ENCODE measurements at places on chromosomes 6 and 20.

GRCh38 chr6:24694198-24694597 is 24.8 kb downstream of the C6orf62 start:
- DNase-seq, result no peak

DNA sequence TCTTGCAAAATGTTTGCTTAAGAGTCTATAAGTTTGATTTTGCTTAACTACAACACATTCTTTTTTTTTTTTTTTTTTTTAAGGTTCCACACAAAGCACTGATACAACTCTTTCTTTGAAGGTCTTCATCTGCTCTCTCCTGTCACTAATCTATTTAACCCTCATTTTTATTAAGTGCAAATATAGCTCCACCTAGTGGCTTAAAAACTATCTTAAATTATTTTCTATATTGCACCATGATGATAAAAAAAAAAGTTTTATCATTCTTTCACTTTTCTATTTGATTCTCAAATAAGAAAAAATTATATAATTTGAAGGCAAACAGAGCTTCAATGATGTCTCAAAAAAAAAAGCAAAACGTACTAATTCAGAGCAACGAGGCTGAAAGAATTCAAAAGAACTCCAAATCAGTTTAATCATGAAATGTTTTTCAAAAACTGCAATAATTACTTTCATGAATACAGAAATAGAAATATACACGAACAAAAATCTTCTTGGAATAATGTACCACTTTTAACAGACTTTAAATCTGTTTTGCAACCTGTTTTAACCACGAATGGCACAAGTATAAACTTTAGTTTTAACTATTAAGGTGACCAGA is 12.8 kb downstream of the ESF1 start:
- DNase-seq, result no peak

DNA sequence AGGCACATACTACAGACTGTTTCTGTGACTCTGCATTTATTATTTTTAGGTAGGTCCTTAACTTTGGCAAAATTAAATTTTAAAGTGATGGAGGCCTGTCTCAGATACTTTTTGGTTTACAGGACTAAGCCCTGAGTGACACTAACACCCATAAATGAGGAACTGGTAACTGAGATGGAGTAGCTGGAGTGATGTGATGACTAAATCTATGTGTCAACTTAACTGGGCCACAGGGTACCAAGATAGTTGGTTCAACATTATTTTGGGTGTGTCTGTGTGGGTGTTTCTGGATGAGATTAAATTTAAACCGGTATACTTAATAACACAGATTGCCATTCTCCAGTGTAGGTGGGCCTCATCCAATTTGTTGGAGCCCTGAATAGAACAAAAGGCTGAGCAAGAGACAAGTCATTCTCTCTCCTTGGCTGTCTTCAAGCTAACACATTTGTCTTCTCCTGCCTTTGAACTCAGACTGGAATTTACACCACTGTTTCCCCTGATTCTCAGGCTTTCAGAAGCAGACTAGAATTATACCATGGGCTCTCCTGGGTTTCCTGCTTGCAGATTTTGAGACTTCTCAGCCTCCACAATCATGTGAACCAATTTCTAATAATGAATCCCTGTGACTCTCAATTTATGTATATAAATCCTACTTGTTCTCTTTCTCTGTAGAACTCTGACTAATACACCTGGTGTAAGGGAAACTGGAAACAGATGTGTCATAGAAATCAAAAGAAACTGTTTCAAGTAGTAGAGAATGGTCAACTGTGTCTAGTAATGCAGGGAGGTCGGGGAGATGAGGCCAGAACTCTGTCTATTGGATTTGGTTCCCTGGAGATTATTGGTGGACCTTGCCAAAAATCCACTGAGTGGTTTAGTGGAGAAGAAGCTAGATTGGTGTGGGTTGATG is 579.2 kb downstream of the EPM2A start:
- no peak for DNase-seq

- DNase-seq, result no peak
These were observed 14.9 kb downstream of the KCNQ5 start for GRCh38 chr6:72636786-72637185.

- no peak for DNase-seq
These were observed 241.2 kb downstream of the UST start for GRCh38 chr6:148987982-148988381.

- DNase-seq, result no peak
These were observed 4.0 kb downstream of the ELMO2 start for GRCh38 chr20:46402331-46402811.

GRCh38 chr6:73200735-73201134 is 24.6 kb downstream of the KHDC1L start:
- no peak for DNase-seq

DNA sequence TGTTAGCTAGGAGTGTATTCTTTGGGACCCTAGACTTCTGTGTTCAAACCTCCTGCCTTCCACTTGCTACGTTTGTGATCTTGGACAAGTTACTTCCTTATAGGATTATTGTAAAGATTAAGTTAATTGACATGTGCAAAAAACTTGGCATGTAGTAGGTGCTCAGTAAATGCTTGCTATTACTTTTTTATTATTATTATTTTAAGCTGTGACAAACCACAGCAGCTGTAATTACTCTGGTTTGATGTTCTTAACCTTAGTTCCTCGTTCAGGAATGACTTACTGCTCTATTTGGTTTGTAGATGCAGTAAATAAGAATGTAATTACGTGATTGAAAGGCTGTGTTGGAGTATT is 3.2 kb downstream of the ARFGEF2 start:
- DNase-seq, result no peak

DNA sequence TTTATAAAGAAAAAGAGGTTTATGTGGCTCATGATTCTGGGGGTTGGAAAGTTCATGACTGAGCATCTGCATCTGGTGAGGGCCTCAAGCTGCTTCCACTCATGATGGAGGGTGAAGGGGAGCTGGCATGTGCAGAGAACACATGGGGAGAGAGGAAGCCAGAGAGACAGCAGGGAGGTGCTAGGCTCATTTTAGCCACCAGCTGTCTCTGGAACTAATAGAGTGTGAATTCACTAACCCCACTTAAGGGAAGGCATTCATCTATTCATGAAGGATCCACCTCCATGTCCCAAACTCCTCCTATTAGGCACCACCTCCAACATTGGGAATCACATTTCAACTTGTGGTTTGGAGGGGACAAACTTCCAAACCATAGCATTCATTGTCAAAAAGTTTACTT is 137.3 kb upstream of the PMEPA1 start:
- no peak for DNase-seq

- DNase-seq, result no peak
These were observed 344.2 kb downstream of the RFPL4B start for GRCh38 chr6:112691289-112691688.

GRCh38 chr20:49594143-49594930 is 26.4 kb upstream of the PTGIS start:
- DNase-seq, result peak; percentile 36

DNA sequence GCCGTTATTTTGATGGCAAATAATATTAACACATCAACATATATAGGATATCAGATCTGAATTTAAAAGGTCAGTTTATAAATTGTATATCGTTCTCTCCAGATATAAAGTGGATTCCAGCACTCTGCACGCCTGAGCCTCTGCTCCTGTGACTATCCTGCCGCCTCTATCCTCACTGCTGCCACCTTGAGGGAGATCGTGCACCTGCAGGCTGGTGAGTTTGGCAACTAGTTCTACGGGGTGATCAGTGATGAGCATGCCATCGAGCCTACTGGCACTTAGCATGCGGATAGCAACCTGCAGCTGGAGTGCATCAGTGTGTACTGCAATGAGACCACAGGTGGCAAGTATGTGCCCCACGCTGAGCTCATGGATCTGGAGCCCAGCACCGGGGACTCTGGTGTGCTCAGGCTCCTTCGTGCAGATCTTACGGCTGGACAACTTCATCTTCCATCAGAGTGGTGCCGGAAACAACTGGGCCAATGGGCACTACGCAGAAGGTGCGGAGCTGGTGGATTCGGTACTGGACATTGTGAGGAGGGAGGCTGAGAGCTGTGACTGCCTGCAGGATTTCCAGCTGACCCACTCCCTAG is 84.9 kb downstream of the FBXO5 start:
- peak; percentile 56 for DNase-seq

- DNase-seq, result no peak
These were observed 36.8 kb upstream of the ME1 start for GRCh38 chr6:83467620-83468036.
